ENCODE measurements at places on chromosomes 7 and 10. TPM values are rescaled to one million over a fixed set of nuclear protein-coding genes. Genes with fewer than 3 reads are reported as not detected.
A peak's percentile ranks its signal among the peaks of the same experiment; 100 is the strongest.

DNA sequence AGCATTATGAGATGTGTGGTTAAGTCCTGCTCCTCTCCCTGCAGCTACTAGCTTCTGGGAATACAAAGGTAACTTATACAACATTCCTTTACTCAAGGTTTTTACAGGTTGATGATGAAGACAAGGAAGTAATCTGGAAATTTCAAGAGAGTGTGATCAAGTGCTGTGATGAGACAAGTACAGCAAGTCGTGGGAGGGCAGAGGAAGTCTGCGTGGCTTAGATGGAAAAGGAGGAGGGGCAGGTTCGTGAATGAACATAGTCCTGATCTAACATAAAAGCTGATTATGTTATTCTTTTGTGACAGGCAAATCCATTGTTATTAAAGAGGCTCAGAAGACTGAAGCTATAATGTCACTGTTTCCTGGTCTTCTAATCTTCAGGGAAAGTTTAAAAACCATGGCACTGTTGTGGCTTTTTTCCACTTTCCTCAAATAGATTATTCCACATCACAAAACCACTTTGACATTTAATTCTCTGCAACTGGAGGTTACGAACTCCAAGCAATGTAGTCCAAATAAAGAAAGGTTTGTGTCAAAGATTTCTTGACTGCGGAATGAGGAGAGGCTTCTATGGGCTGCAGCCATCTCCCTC is 84.1 kb downstream of the CPXM2 start:
- H3K4me1 ChIP-seq: peaks cover 1% of the 10 kb centered on the region
- no peaks in the 10 kb centered on the region for H3K36me3 ChIP-seq
- no peak for DNase-seq
- no peak overlapping the region for H3K27ac ChIP-seq
- peaks cover 3% of the 10 kb centered on the region for H3K27me3 ChIP-seq
- H3K4me3 ChIP-seq: no peak overlapping the region

DNA sequence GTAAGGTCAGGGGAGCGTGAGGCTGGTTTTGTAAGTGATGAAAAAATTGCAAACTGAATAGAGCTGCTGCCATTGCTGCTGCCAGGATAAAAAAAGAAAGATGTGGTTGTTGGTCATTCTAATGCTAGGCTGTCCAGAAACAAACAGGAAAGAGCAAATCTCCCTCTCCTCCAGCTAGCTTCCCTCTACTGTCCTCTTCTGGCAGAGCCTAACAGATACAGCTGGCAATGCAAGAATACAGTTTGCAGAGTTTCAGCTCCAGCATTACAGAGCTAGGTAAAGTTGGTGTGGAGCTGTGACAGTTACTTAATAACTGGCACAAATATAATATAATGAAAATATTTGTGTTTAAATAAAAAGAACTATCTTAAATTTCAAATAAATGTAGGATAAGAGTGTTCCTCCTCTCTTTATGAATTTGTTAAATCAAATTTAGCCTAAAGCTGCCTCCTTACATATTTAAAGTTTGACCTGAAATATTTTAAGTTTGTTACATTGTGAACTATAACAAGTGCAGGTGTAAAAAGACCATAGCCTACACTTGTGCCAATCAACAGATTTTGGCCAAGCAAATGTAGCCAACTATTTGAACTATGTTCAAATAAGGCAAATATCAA is 407.7 kb downstream of the SH2D4B start:
- no peak for DNase-seq
- no peaks in the 10 kb centered on the region for H3K4me1 ChIP-seq
- no peak overlapping the region for H3K4me3 ChIP-seq
- no peaks in the 10 kb centered on the region for H3K36me3 ChIP-seq
- no peaks in the 10 kb centered on the region for H3K27me3 ChIP-seq
- no peak overlapping the region for H3K27ac ChIP-seq

DNA sequence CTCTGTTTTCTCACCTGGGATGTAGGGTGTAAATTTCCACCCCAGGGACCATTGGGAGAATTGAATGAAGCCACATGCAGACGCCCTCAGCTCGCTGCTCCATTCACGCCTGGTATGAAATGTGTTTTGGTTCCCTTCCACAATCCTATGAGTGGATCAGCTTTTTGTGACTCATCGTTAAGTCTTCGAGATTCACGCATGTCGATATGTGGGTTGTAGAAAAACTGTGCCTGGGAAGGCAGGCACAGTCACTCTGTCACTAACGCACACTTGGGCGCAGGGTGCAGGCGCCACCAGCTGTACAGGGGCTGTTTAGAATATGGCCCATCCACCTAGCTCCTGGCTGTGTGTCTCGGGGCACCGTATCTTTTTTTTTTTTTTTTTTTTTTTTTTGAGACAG is 64.2 kb upstream of the SH2B2 start:
- H3K27ac ChIP-seq: no peak overlapping the region
- H3K27me3 ChIP-seq: no peaks in the 10 kb centered on the region
- no peak for DNase-seq
- peaks cover 4% of the 10 kb centered on the region for H3K4me1 ChIP-seq
- no peak overlapping the region for H3K4me3 ChIP-seq

DNA sequence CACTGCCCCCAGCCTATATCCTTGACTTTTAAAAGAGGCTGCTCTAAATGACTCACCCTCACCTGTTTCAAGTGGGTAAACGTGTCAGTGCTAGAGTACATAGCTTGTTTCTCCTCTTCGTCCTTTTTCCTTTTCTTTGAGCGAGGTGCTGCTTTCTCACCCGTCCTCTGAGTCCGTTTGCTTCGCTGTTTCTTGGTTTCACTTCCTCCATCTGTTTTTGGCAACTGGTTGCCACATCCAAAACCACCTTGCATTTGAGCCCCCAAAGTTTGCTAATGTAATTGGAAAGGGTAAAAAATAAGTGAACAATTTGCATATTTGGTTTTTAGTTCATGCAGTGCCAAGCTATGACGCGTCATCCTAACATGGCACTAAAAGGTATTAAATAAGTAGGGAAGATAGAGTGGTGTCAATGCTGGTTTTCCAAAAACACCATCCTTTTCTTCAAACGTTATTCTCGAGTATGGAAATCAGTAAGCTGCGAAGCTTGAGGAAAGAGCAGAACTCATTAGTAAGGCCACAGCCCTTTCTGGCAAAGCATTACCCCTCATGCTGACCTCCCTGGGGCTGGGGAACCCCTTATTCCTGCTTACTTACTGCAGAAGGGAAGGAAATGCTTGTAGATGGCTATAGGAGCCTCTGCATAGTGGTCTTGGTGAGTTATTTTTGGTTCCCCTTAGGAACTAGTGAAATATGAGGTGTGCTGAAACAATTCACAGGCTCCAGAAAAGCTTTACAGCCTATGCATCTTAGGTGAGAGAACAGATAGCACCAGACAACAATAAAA is 133.5 kb downstream of the GALNT11 start:
- peak overlapping the region; percentile 16 for H3K27ac ChIP-seq
- H3K27me3 ChIP-seq: no peaks in the 10 kb centered on the region
- no peak overlapping the region for H3K4me3 ChIP-seq
- no peak for DNase-seq
- H3K4me1 ChIP-seq: peaks cover 10% of the 10 kb centered on the region

DNA sequence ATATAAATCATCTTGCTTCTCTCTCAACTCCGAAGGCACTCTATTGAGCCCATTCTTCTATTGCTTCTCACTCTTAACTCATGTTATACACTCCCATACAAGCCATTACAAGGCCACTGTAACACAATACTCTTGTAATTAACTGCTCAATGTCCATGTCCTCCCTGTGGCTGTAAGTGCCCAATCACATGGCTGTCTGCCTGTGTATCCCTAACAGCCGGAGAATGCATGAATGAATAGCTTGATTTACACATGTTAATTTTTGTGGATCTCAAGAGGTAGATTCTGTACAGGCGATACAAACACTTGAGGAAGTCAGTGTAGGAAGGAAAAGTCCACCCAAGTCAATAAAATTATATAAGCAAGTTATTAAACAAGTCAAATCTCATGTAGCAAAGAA is 215.6 kb downstream of the DOCK4 start:
- no peak overlapping the region for H3K27ac ChIP-seq
- H3K36me3 ChIP-seq: no peaks in the 10 kb centered on the region
- no peaks in the 10 kb centered on the region for H3K4me1 ChIP-seq
- no peak overlapping the region for H3K4me3 ChIP-seq

- no peak overlapping the region for H3K27ac ChIP-seq
- H3K27me3 ChIP-seq: peaks cover 8% of the 10 kb centered on the region
- H3K4me3 ChIP-seq: no peak overlapping the region
- no peaks in the 10 kb centered on the region for H3K36me3 ChIP-seq
- DNase-seq: no peak
Observed at GRCh38 chr7:28065721-28066285, 114.8 kb downstream of the JAZF1 start.

DNA sequence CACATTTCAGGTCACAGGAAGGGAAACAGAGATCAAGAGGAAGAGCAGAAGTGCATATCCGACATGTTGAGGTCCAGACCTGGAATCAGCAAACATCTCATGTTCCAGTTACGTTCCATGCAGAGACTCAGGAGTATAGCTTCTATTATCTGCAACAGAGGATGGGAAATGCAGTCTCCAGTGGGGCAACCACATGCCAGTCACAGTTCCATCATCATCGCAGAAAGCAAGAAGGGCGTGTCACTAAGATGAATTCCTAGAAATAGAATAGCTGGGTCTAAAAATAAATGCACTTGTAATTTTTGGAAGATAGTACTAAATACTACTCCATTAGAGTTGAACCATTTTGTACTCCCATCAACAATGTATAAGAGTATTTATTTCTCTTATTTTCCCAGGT is 133.2 kb upstream of the MDFIC start:
- peaks cover 3% of the 10 kb centered on the region for H3K36me3 ChIP-seq
- no peaks in the 10 kb centered on the region for H3K27me3 ChIP-seq
- no peak for DNase-seq
- H3K4me1 ChIP-seq: peaks cover 32% of the 10 kb centered on the region

- H3K4me1 ChIP-seq: no peaks in the 10 kb centered on the region
- no peak overlapping the region for H3K27ac ChIP-seq
- no peak overlapping the region for H3K4me3 ChIP-seq
- no peak for DNase-seq
- H3K36me3 ChIP-seq: no peaks in the 10 kb centered on the region
- H3K27me3 ChIP-seq: peaks cover 5% of the 10 kb centered on the region
Observed at GRCh38 chr10:113475381-113475807, 77.5 kb upstream of the HABP2 start.

DNA sequence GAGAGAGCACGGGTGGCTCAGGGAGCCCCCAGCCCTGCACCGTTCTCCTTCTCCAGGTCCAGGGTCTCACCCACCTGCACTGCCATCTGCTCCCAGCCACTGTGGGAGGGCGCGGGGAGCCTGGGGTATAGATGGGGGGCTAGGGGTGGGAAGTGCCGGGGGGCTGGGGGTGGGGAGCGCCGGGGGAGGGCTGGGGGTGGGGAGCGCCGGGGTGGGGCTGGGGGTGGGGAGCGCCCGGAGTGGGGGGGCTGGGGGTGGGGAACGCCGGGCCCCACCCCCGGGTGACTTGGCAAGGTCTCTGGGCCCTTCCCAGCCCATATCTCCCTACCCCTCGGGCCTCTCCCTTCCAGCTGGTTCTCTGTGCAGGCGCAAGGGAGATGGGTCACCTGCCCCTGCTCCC is at the start of gene GRIFIN:
TSS of gene GRIFIN (minus strand) at position 101 of the 400 bp plus-strand sequence. CDS start at position 86, 15 bp downstream.
- H3K27ac ChIP-seq: no peak within 1 kb of the TSS
- H3K4me1 ChIP-seq: peaks cover 13% of the 10 kb centered on the region
- no peak within 1 kb of the TSS for H3K4me3 ChIP-seq
- peaks cover 8% of the 10 kb centered on the region for H3K27me3 ChIP-seq
- DNase-seq: no peak

DNA sequence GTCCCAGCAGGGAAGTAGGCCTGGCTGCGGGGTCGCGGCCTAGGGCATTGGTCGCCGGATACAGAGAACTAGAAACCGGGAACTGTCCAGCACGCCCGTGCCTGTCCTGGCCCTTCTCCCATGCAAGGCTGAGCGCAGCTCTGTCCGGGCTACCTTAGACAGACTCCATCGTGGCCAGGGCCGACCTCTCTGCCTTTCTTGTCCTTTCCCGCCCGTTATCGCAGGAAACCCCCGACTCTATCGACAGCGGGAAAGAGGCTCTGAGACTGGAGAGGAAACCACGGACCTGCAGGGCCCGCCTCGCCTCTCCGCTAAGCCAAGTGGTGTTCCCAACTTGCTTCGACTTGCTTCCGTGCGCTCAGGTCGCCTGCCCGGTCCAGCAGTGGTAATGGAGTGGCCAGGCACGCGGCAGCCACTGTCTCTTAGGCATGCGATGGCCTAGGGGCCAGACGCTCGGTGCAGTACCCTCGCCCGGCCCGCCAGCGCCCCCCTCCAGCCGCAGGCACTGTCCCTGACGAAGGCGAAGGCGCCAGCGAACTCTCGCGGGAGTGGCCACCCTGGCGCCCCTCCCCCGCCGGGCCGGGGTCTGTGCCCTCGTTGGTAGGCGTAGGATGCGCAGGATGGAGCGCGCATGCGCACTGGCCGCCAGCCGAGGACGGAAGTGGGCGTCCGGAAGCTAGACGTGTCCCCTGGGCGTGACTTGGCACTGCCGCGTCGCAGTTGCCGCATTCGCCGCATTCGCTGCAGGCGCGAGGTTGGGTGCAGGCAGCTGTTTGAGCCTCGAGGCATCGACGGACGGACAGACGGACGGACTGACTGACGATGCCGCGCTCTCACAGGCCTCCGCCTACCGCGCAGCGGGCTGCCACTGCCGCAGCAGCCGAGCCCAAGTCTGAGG is 54.4 kb downstream of the MCMBP start:
- H3K4me1 ChIP-seq: peaks cover 6% of the 10 kb centered on the region
- H3K27ac ChIP-seq: no peak overlapping the region
- H3K4me3 ChIP-seq: no peak overlapping the region
- no peaks in the 10 kb centered on the region for H3K27me3 ChIP-seq
- DNase-seq: no peak

- H3K36me3 ChIP-seq: no peaks in the 10 kb centered on the region
- no peaks in the 10 kb centered on the region for H3K27me3 ChIP-seq
- DNase-seq: no peak
- H3K4me3 ChIP-seq: no peak overlapping the region
- no peak overlapping the region for H3K27ac ChIP-seq
Observed at GRCh38 chr10:4845766-4846165, 19.8 kb downstream of the AKR1E2 start.

DNA sequence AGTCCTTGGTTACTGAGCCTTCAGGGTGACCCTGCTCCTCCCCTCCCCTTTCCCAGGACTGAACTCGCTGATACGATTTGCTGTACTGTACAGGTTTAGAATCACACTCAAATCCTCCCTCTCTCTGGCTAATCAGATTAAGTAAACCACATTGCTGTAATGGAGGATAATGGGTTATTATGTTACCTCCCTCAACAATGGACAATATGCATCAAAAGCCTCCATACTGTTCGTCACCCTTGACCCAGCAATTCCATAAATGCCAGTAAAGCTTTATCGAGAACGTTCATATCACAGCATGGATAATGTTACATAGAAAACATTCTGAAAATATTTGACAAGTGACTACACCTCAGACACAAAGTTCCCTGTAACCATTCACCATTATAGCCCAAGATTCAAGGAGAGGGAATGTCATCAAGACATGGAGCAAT is 61.7 kb downstream of the FAM107B start:
- no peak overlapping the region for H3K4me3 ChIP-seq
- H3K27ac ChIP-seq: no peak overlapping the region
- no peaks in the 10 kb centered on the region for H3K36me3 ChIP-seq
- peaks cover 2% of the 10 kb centered on the region for H3K4me1 ChIP-seq
- no peak for DNase-seq
- H3K27me3 ChIP-seq: no peaks in the 10 kb centered on the region

The CPA4 gene
- total RNA-seq: not detected

The CCDC136 gene
- total RNA-seq: 5.8 TPM

The LRMDA gene
- not detected for total RNA-seq

The GIMAP7 gene
- total RNA-seq: 49.9 TPM

The PTPRN2 gene
- 3.2 TPM for total RNA-seq

The CRHR2 gene
- not detected for total RNA-seq

The PTPRE gene
- 16.5 TPM for total RNA-seq

The ENTPD1 gene
- total RNA-seq: 150 TPM

The SYCE1 gene
- 2.1 TPM for total RNA-seq
